ENCODE measurements at places on chromosomes 11 and 22. TPM values are rescaled to one million over a fixed set of nuclear protein-coding genes. Genes with fewer than 3 reads are reported as not detected.

SMC1B gene
- 0.44 TPM for total RNA-seq

OR4A16 gene
- total RNA-seq: not detected

GAB4 gene
- not detected for total RNA-seq

MAP6 gene
- total RNA-seq: 0.54 TPM

ANO1 gene
- total RNA-seq: not detected

MAPK8IP1 gene
- total RNA-seq: 0.51 TPM

TRIM6 gene
- total RNA-seq: 0.54 TPM

GNAZ gene
- total RNA-seq: 0.75 TPM

MICAL2 gene
- 619 TPM for total RNA-seq

RNF169 gene
- total RNA-seq: 14.8 TPM

TNNT3 gene
- total RNA-seq: 0.70 TPM

PTGDR2 gene
- total RNA-seq: 0.10 TPM

OR4C11 gene
- not detected for total RNA-seq

IGLL1 gene
- not detected for total RNA-seq

ACR gene
- not detected for total RNA-seq

OR2AG1 gene
- total RNA-seq: not detected

BLID gene
- total RNA-seq: not detected

PEX16 gene
- total RNA-seq: 44.6 TPM

NCR3LG1 gene
- 8.6 TPM for total RNA-seq

C22orf23 gene
- not detected for total RNA-seq

AGBL2 gene
- 3.2 TPM for total RNA-seq

DDIAS gene
- 28.7 TPM for total RNA-seq

RFPL1 gene
- total RNA-seq: not detected

TRIM66 gene
- 11.7 TPM for total RNA-seq

KDELR3 gene
- 1.3 TPM for total RNA-seq

POU2AF3 gene
- 0.39 TPM for total RNA-seq

PATE4 gene
- not detected for total RNA-seq

RNF215 gene
- 10.3 TPM for total RNA-seq

TBX10 gene
- not detected for total RNA-seq

ZP1 gene
- total RNA-seq: not detected

APOA4 gene
- not detected for total RNA-seq

MAPK8IP2 gene
- total RNA-seq: 0.17 TPM

OR52E8 gene
- total RNA-seq: not detected

OR52I2 gene
- total RNA-seq: not detected

DNAJB7 gene
- not detected for total RNA-seq

OR10A2 gene
- not detected for total RNA-seq

SCUBE1 gene
- not detected for total RNA-seq

ELP4 gene
- 17.3 TPM for total RNA-seq

MPPED1 gene
- not detected for total RNA-seq

CHRM1 gene
- total RNA-seq: not detected

C22orf39 gene
- 26.8 TPM for total RNA-seq

HTR3B gene
- not detected for total RNA-seq

YPEL1 gene
- 0.34 TPM for total RNA-seq

C22orf31 gene
- total RNA-seq: not detected

MCHR1 gene
- not detected for total RNA-seq

OR51B5 gene
- total RNA-seq: not detected

TSGA10IP gene
- not detected for total RNA-seq

DMC1 gene
- 11.2 TPM for total RNA-seq

DAGLA gene
- total RNA-seq: 0.20 TPM

SCGB1A1 gene
- total RNA-seq: not detected

Measured in activated T-helper 1 cell treated with anti-CD3 and anti-CD28 coated beads, Interleukin-12 subunit alpha, Interleukin-12 subunit beta, Interleukin-2, Interleukin-4 antibody, amounts not matched to agents 30 ng/mL and 10 ng/mL and 1 ng/mL, durations not matched to agents 14 hours and 24 hours and 36 hours (primary cell).